ENCODE measurements at places on chromosomes 6 and 20.

GRCh38 chr20:661474-662270, 8.7 kb upstream of the SRXN1 start:
- DNase-seq, result no peak

GRCh38 chr20:48597521-48598302, 230.1 kb downstream of the PREX1 start:
- DNase-seq, result no peak

DNA sequence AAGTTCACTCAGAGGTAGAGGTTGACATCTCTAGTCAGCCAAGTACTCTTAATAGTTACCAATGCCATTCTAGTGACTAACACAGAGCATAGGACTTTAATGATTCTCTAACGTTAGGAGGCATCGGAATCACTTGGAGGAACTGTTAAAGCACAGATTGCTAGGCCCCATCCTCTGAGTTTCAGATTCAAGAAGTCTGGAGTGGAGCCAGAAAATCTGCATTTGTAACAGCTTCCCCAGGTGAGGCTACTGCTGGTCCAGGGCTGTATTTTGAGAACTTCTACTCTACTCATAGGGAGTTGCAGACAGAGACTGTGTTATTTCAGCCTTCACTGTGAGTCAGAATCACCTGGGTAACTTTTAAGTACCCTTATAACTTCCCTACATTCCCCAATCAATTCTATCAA, 5.7 kb downstream of the LMBRD1 start:
- no peak for DNase-seq

DNA sequence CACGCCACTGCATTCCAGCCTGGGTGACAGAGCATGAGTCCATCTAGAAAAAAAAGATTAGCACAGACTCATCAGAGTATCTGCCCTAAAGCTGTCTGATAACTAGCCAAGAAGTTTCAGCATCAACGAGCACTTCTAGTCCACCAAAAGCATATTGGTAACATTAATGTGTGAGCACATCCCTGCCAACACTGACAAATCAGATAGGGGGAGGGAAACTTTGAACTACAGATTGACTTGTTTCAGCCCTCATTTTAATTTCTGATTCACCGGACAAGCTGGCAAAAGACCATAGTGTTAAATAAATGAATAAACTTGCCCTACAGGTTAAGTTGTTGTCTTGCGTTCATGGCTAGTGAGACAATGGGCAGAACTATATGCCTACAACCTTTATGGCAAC, 7.7 kb upstream of the SEC63 start:
- no peak for DNase-seq

DNA sequence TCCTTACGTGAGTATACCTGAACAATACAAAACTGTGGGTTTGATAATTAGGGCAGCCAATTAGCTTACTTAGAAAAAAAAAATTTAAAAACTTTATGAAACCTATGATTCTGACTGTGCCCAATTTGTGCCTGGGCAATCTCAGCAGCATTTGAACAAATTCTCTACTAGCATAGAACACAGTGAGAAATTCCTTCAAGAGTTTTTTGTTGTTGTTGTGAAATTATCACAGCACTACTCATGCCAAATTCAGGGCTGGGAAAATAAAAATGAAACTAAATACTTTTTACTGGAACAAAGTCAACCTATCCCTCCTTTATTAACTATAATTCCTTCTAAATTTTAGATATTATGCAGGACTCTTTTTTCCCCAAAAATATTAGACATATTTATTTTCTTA, 42.9 kb downstream of the POU3F2 start:
- no peak for DNase-seq

- DNase-seq, result no peak
These were observed 894.3 kb downstream of the TFAP2A start for GRCh38 chr6:9520417-9521151.

- no peak for DNase-seq
These were observed 236.9 kb upstream of the JAG1 start for GRCh38 chr20:10910535-10911178.

DNA sequence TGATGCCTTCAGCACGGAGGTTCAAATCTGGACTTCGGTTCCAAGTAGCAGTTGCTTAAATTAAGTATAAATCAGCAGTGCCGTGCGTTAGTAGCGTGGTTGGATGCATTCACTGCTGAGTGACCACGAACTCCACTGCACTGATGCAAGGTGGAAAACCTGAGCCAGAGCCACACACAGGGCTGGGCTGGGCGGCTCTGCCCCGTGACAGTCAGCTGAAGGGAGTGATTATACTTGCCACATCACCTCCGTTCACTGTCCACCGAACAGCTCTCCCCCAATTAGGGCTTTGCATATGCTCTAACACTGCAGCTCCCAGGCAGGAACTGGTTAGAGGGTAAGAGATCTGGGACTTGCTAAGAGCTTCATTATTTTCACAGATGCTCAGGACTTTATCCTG, 22.2 kb downstream of the PPP1R3G start:
- no peak for DNase-seq

GRCh38 chr6:41359617-41360313, 24.4 kb downstream of the NCR2 start:
- DNase-seq, result no peak

GRCh38 chr6:36769676-36770499, 69.4 kb downstream of the CPNE5 start:
- no peak for DNase-seq

DNA sequence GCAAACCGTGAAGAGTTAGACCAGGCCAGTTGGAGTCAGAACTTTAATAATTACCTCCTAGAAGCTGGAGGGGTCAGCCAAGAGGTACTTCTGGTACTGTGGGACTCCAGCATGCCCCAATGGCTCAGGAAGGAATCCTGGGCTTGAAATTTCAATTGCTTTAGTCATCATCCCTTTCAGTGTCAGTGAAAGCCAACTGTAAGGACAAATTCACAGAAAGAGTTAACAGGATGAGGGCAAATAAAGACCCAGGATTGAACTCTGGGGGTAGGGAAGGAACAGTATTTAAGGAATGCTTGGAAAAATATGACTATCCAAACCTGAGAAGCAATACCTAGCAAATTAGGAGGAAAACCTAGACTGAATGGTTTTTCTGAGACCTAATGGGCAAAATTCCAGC, 735.1 kb upstream of the MARCKS start:
- DNase-seq, result no peak

DNA sequence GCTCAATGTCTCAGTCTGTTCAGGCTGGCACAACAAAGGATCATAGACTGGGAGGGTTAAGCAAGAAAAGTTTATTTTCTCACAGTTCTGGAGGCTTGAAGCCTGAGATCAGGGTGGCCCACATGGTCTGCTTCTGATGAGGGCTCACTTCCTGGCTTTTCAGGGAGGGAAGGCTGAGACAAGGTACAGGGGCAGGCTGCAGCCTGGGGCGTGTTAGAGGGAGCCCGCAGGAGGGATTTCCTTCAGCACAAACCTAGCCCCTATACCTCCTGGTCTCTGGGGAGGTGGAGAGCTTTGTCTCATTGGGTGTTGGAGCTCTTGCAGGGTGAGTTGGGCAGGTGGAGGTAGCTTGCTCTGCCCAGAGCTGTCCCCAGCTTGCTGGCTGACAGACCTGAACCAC, 81.1 kb upstream of the GPR6 start:
- no peak for DNase-seq

GRCh38 chr6:169121013-169121412, 132.6 kb downstream of the THBS2 start:
- no peak for DNase-seq

DNA sequence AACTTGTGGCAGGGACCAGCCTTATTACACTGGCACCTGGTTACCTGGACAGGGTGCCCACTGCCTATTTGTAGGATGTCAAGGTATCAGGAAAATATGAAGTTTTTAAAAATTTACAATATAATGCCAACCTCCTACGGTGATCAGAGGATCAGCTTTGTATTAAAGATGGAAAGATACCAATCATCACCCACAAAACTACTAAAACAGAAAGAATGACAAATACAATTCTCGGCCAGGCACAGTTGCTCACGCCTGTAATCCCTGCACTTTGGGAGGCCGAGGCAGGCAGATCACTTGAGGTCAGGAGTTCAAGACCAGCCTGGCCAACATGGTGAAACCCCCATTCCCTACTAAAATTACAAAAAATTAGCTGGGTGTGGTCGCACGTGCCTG, 18.4 kb upstream of the PRND start:
- DNase-seq, result no peak

GRCh38 chr20:933029-933428, 16.9 kb upstream of the ANGPT4 start:
- DNase-seq, result no peak

Measured in stimulated activated naive CD4-positive, alpha-beta T cell treated with Interleukin-2 at 50 U/mL for 16 hours (primary cell).